Peyer's patch (tissue), 4 donors: ENCODE measurements at places on chromosomes 11 and 22. TPM values are rescaled to one million over a fixed set of nuclear protein-coding genes. Genes with fewer than 3 reads are reported as not detected.
A peak's percentile ranks its signal among the peaks of the same experiment; 100 is the strongest.

MRGPRE gene
- not detected for total RNA-seq

SHISA8 gene
- not detected for total RNA-seq

ANO3 gene
- not detected for total RNA-seq

SULT4A1 gene
- 0.53 TPM for total RNA-seq

DNA sequence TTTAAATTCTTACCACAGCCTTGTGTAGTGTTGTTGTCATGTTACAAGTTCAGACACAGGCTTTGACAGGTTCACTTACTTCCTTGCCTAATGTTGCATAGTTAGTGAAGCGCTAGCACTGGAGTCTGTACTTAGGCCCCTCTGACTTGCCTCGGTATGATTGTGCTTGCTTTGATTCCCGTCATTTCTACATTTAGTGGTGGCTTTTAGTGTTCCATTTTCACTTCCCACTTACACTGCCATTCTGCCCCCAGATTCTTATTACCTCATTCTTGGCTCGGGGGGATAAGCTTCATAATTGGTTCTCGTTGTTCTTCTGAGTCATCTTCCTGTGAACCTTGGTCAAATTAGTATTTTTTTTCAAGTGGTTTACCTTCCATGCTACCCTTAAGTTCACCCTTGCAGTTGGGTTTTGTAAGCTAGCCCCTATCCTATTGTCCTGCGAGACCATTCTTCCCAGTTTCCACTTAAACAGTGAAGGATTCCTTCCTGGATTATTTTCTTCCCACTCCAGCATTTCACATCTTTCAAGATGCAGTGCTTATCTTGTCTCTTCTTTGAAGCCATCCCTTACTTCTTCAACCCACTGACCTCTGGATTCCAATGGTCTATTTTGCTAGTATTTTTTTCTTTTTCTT lies 68.7 kb downstream of the DDX10 start:
- no peak for DNase-seq

DNA sequence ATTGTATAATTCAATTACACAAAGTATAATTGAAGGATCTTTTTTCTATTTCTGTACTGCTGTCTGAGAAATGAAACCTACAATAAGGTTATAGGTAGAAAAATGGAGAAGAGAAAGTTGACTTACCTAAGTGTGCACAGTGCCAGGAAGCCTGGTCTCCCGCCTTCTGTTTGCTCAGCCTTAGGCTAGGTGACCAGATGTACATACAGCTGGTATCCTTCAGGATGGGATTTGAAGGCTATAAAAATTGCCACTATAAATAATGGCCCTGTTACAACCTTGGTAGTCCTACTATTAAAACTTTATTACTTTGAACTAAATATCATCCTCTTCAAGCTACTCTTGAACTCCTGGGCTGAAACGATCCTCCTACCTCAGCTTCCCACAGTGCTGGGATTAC lies 19.7 kb downstream of the OR51E2 start:
- no peak for DNase-seq

GRCh38 chr22:22125028-22125578 lies 119.5 kb upstream of the VPREB1 start:
- DNase-seq: no peak

DNA sequence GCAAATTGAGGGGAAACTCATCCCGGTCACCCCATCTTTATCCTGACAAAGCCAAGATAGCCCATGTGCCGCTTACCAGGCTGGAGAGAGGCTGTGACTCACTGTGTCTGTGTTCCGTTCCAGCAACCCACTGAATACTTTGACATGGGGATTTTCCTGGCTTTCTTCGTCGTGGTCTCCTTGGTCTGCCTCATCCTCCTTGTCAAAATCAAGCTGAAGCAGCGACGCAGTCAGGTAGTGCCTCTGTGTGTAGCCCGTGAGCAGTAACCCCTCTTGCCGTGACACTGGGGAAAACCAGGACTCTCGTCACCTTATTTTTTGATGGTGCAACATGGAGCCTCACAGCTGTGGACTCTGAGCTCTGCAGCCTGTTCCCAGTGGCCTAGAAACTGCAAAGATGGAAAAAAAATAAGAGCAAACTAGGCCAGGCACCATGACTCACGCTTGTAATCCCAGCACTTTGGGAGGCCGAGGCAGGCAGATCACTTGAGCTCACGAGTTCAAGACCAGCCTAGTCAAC lies 16.9 kb downstream of the C22orf31 start:
- no peak for DNase-seq

DNA sequence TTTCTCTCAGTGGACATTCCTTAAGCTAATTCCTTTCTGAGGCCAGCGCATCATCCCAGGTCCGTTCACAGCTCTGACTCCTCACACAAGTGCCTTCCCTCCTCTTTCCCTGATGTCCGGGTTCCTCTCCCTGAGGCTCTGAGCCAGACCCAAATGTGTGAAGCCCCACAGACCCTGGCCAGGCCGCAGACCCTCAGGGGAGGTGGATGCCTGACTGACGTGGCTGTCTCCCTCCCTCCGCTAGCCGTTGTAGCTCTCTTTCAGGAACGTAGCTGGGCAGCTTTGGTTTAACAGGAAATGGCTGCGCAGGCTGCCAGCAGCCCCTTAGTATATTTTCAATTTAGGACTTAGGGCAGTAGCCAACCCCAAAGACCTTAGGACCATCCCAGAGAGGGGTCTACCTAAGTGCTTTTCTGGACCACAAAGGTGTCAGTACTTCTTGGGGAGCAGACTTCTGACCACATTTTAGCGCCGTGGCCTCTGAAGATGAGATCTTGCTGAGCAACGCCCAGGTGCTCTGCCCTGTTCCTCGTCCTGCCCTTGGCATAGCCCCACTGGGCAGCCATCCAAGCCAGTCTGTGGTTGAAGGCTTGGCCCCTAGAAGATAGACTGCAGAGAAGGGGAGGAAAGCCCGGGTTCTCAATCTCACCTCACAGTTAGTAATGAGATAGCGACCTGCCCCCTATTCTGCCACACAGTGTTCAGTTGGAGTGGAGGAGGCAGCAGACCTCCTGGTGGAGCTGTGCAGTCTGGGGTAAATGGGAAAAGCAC lies 27.0 kb downstream of the MYBPC3 start:
- DNase-seq: peak; percentile 40

GRCh38 chr11:125412509-125412908 lies 83.6 kb downstream of the FEZ1 start:
- no peak for DNase-seq

GRCh38 chr11:107840129-107840484 lies 18.5 kb downstream of the SLC35F2 start:
- no peak for DNase-seq

GRCh38 chr11:128874427-128874826 lies 7.3 kb upstream of the KCNJ1 start:
- DNase-seq: no peak

DNA sequence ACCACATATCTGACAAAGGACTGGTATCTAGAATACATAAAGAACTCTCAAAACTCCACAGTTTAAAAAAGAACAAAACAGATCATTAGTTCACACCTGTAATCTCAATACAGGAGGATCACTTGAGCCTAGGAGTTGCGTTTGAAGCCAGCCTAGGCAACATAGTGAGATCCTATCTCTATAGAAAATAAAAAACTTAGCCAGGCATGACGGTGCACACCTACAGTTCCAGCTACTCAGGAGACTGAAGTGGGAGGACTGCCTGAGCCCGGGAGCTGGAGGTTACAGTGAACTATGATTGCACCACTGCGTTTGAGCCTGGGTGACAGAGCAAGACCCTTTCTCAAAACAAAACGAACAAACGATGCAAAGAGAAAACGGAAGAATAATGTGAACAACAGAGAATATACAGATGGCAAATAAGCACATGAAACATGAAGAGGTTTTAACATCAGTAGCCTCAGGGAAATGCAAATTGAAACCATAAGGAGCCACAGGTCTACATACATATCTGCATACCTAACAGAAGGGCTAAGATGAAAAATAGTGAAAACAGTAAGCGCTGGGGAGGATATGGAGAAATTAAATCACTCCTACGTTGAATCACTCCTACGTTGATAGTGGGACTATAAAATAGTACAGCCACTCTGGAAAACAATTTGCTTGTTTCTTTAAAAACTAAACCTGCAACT lies 70.7 kb downstream of the DGCR2 start:
- no peak for DNase-seq
